ENCODE measurements at places on chromosomes 7 and 10. TPM values are rescaled to one million over a fixed set of nuclear protein-coding genes. Genes with fewer than 3 reads are reported as not detected.

Gene OPN1SW
- not detected for total RNA-seq

Gene GPR146
- 1.6 TPM for total RNA-seq

Gene MNX1
- total RNA-seq, result 4.2 TPM

Gene MMD2
- not detected for total RNA-seq

Gene COX19
- 6.1 TPM for total RNA-seq

Data from A549 treated with dexamethasone at 1 μM for 4 hours (cell line).